ENCODE measurements at places on chromosomes 11 and 22.

DNA sequence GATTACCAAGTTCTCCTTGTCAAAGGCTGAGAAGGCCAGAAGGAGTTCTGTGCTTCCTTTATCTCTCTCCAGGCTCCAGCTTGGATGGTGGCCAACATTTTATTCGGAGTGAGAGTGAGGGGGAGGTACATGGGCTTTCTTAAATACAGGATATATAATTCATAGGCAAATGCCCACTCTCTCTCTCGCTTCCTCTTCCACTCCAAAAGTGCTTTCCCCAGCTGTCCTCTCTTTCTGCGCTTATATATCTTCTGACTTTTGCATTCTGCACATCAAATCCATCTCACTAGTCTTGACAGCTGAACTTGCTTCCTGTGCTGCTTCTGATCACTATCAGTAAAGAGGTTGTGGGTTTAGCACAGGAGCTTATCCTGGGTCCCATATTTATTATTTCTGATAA lies 125.4 kb upstream of the ARHGAP20 start:
- H3K36me3 ChIP-seq, result no peaks in the 10 kb centered on the region
- H3K27me3 ChIP-seq, result no peaks in the 10 kb centered on the region
- no peak overlapping the region for H3K4me3 ChIP-seq

GRCh38 chr11:114416441-114416961 lies 16.0 kb downstream of the RBM7 start:
- H3K4me1 ChIP-seq, result peaks cover 4% of the 10 kb centered on the region
- peaks cover 2% of the 10 kb centered on the region for H3K36me3 ChIP-seq
- H3K4me3 ChIP-seq, result no peak overlapping the region
- no peak for DNase-seq

- H3K4me3 ChIP-seq, result no peak overlapping the region
- H3K36me3 ChIP-seq, result no peaks in the 10 kb centered on the region
- H3K4me1 ChIP-seq, result no peaks in the 10 kb centered on the region
- no peaks in the 10 kb centered on the region for H3K27me3 ChIP-seq
- DNase-seq, result no peak
- H3K27ac ChIP-seq, result no peak overlapping the region
Measured at GRCh38 chr11:17258670-17259069, 17.9 kb upstream of the NUCB2 start.

DNA sequence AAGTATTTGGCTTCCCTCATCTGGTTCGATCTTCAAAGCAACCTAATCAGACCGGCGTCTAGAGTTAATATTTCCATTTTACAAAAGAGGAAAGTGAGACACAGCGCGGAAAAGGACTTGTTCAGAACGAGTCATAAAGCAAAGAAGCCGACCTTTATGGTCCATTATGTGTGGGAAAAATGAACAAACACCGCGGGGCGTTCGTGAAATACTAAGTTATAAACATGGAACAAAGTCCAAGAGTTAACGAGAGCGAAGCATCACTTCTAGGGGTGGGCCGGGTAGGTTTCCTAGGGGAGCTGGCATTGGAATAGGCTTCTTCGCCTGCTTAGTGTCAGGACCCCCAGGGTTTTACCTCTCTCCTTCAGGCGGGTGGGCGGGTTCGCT lies 575 bp downstream of the DUSP18 start:
- peak overlapping the region; percentile 65 for H3K4me3 ChIP-seq
- peaks cover 12% of the 10 kb centered on the region for H3K4me1 ChIP-seq
- no peak for DNase-seq
